Substantia nigra (tissue), 51 donors: ENCODE measurements at places on chromosomes 4 and X.

DNA sequence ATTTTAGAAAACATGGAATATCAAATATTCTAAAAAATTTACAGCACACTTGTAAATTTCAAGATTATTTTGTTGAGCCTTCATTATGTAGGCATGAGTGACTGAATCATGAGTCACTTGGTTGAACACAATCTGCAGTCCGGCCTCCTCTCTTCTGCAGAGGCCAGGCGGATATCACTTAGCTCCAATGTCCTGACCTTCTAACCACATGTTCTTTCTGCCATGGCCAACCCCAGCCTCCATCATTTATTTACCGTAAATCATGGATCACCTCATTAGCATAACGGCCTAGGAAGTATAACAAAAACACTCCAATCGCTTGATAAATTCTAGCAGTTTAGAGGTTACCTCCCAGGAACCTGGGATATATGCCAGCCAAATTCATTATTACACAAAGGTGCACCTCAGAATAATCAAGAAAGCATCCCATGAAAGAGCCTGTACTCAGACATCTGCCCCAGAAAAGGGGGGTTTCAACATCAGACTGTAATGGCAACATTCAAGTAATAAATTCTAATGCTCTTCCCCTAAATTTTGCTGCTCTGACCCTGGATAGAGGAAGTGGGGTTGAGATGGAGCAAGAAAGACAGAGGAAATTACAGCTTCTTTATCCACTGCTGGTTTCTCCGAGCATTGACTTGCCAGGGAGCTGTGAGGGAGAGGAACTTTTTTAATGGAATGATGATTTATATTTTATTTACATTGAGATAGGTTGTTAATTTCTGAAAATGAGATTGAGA lies 2153.6 kb upstream of the AGA start:
- no peak for DNase-seq

- no peak for DNase-seq
Observed at GRCh38 chr4:14375816-14376215, 626.5 kb upstream of the CPEB2 start.

DNA sequence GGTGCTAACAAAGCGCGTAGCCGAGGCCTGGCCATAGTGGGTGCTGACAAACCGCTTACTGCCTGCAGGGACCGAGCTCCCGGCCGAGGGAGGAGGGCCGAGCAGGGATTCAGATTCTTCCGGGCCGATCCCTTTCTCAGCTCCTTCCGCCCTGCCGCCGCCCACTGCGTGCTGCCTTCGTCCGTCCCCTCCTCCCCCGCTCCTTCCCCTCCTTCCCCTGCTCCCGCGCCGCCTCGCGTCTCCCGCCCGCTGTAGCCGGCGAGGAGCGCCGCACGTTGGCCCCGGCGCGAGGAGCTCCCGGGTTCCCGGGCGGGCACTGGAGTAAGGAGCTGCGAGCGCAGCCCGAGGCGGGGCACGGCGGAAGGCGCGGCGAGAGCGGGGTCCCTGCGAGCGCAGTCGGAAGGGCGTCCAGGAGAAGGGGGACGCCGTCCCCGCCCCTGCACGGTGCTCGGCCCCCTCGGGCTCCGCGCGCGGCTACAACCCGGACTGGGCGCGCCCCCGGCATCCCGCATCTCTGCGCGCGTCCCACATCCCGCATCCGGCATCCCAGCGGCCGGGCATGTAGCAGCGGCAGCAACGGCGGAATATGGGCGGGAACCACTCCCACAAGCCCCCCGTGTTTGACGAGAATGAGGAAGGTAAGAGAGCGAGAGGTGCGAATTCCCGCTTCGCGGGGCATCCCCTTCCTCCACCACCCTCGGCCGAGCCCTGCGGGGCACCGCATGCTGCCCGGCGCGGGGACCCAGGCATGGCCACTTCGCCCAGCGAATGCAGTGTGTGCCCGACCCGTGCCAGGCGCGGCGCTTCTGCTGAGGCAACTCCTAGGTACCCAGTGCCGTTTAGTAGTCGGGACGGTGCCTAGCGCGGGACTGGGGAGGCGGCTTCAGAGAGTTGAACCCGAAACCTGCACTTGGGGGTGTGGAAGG lies at the start of gene STK32B:
Gene STK32B, plus strand, starts transcription at position 203 of the 926 bp plus-strand sequence.
- DNase-seq, result no peak

DNA sequence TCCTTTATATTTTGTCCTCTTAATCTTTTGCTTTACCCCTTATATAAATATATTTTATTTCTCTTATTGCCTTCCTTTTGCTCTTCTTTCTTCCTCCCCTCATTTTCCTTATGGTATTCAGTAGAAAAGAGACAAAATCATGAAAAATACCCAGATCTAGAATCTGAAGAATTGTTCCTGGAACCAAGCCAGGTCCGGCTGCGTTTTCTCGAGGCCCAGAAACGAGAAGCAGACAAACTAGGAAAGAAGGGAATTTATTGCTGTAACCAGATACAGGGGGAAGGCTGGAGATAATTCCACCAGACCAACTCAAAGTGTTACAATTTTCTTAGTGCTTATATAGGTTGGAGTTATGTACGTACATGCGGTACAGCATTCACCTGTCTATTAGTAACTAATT lies 328.7 kb downstream of the GABRG1 start:
- DNase-seq, result no peak

GRCh38 chr4:2954358-2955185 lies 8.6 kb downstream of the NOP14 start:
- DNase-seq, result no peak

DNA sequence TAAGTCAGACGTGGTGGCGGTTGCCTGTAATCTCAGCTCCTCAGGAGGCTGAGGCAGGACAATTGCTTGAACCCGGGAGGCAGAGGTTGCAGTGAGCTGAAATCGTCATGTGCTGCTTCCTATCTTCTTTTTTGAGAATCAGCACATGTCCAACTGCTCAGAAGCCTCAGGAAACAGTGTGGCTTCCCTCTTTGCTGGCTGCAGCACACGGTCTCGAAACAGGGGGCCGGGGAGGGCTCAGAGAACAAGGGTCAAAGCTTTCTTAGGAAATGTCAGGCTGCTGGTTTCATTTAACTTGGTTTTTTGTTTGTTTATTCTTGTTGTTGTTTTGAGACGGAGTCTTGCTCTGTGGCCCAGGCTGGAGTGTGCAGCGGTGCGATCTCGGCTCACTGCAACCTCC lies 31.3 kb downstream of the CRLF2 start:
- no peak for DNase-seq

DNA sequence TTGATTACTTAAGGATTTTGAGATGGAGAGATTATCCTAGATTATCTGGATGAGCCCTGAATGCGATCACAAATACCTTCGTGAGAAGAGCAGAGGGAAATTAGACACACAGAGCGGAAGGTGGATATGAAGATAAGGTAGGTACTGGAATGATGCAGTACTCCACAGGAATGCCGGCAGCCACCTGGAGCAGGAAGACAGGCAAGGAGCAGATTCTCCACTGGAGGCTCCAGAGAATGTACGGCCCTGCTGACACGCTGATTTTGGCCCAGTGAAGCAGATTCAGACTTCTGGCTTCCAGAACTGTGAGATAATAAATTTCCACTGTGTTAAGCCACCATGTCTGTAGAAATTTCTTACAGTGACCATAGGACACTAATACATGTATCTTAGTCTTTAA lies 79.4 kb upstream of the PITX2 start:
- no peak for DNase-seq

GRCh38 chr4:74623041-74623440 lies 171.3 kb downstream of the BTC start:
- DNase-seq, result no peak

- no peak for DNase-seq
Observed at GRCh38 chr4:142044271-142044670, 407.9 kb downstream of the IL15 start.

DNA sequence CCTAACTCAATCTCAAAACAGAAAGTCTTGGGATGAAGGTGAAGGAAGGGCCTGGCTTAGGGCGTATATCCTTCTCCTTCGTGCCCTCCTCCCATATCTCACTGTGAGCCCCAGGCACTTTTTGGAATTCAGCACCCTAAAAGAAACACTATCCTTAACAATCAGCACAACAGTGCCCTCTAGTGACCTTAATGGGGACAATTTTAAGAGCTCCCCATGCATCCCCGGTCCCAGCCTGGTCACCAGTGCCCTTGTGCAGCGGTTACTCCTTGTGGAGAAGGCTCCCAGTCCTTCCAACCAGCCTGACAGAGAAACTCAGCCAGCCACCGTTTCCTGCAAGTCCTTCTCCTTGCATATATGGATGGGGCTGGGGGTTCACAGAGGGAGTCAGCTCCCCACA lies 4.2 kb downstream of the PAK3 start:
- no peak for DNase-seq

- no peak for DNase-seq
Observed at GRCh38 chrX:567891-568290, 62.7 kb upstream of the SHOX start.

DNA sequence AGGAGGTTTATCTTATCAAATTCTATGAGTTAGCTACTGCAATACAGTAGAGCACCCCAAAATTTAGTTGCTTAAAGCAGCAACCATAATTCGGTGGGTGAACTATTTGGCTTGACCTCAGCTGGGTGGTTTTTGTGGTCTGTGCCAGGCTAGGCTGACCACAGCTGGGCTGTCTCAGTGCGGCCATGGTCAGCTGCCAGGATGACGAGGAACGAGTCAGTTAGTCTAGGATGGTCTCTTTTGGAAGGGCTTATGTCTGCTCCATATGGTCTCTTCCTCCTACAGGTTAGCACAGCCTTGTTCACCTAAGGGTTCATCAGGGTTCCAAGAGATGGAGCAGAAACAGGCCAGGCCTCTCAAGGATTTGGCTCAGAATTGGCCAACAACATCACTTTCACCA lies 210.4 kb downstream of the PALLD start:
- no peak for DNase-seq

DNA sequence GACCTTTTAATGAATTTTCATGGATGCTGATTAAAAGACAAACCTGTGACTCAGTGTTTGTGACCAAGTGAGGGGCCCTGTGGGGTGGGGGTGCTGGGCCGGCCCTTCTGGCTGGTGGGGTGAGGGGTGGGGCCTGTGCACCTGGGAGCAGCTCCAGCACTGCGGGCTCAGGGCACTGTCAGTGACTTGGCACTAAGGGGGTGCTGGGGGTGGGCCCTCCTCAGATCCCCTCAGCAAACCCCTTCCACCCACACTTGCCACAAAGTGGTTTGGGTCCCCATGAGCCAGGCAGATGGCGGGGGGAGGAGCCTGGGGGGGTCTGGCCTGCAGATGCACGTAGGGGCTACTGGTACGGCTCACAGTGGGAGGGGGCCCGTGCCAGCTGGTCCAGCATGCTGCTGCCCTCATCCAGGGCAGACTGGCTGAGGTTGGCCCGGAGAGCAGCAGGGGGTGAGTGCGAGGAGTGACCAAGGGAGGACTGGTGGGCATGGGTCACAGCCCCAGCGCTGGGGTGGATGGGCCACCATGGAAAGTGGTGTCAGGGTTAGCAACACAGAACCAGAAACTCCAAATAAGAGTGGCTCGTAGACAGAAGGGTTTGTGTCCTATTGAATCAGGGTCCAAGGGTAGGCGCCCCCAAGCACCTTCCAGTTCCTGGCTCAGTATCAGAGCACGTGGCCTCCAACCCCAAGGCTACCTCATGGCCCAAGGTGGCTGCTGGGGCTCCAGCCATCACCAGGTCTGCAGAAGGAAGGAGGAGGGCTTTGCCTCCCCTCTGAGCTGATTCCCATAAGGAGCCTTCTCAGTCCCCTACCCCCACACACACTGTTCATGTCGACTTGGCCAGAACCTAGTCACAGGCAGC lies 10.1 kb downstream of the NKX1-1 start:
- no peak for DNase-seq

GRCh38 chr4:80484712-80485111 lies 149.2 kb downstream of the CFAP299 start:
- DNase-seq, result no peak

DNA sequence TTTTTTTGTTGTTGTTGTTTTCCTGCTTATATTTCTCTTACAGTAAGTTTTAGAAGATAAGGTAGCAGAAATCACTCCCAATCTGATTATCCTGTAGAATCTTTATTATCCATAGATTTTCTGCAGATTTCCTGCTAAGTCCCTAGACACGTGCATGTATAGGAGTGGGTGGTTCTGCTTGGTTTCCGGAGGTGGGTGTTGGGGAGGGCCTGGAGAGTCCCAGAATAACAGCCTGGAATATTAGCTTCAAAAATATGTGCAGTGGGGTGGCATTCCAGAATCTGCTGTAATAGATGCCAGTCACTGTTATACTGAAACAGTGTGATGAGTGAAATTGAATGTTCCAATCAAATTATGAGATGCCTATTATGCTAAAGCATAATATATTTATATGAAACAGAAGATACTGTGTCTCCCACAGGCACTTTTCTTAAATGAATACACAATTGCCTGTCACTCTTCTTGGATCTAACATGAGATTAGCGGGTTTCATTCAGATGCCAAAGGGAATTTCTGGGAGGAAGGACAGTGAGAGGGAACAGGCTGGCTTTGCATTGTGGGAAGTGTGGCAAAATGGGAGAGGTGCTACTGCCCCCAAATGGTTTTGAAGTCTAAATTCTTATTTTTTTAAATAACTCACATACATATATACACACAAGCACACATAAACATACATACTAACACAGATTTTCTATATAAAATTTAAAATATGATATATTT lies 37.6 kb downstream of the C4orf50 start:
- no peak for DNase-seq

DNA sequence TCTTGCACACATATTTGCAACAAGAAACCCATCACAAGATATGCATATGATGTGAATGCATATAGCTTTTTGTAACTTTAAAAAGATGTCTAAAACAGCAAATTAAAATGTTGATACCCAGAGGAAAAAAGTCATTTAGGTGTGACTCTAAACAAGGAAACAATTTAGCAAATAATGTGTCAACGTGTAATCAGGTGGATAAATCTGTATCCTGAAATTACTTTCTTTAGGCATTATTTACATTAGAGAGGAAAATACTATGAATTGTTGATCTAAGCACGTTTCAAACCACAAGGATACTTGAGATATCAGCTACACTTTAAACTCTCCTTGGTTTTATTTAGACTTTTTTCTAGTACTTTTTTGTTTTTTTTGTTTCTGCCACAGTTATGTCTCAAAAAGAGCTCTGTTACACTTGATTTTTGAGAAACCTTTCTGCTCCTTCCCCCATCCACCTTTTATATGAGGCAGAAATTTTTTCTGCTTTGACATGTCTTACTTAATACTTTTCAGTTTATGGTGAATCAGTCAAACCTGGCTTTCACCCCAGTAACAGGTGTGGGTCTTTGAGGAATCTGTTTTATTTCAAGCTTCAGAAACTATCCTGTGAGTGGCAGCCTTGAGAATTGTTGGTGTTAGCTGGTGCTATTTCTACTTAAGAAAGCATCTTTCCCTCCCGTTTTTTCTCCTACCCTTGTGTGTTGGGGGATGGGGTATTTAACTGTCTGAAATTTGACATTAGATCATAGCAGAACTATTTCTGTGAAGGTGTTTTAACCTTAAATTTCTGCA lies 1.9 kb downstream of the NPNT start:
- DNase-seq, result no peak

- no peak for DNase-seq
Observed at GRCh38 chr4:149831656-149832208, 16.1 kb upstream of the IQCM start.

- DNase-seq, result no peak
Observed at GRCh38 chr4:156790866-156791265, 180.7 kb downstream of the PDGFC start.
